T-cell (primary cell): ENCODE measurements at places on chromosomes 1 and 21.

- DNase-seq: no peak
These were observed 60.5 kb upstream of the SIPA1L2 start for GRCh38 chr1:232690285-232690935.

- DNase-seq: no peak
These were observed 605.0 kb upstream of the PKN2 start for GRCh38 chr1:88079036-88079435.

DNA sequence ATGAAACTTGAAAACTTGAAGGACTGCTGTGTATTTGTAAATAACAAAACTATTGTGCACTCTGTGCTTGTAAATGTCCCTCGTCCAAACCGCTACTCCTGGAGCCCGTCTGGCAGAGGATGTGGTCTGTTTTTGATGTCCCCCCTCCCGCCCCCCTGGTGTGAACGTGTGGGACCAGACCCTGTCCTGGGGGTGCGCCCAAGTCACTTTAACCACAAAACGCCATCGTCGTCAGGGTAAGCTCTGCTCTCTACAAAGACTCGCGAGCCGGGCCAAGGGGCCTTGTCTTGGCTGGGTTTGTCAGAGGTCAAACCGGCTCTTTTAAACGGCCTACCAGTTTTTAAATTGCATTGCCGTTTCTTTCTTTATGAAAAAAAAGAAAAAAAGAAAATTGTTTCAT, 87.4 kb upstream of the TMEM51 start:
- DNase-seq: peak; percentile 10

GRCh38 chr1:146012703-146013558, 8.6 kb downstream of the HJV start:
- DNase-seq: no peak

GRCh38 chr1:107748531-107748930, 216.4 kb downstream of the VAV3 start:
- DNase-seq: no peak

DNA sequence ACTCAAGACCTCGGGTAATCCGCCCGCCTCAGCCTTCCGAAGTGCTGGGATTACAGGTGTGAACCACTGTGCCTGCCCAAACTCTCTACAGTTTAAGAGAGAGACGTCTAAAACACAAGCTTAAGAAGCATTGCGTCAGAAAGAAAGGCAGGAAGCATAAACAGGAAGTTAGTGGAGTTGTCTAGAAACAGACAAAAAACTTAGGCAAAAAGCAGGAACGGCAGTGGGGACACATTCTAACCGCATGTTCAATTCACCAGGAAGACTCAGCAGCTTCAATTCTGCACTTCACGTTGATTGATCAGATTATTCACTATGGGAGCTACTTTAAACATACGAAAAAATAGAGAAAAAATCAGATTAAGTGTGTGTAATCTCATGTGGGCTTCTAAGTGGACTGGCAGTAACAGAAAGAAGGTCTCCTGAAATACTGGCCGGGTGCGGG, 7.4 kb downstream of the CFAP74 start:
- DNase-seq: no peak

- no peak for DNase-seq
These were observed 2.3 kb upstream of the CLEC20A start for GRCh38 chr1:178498896-178499675.

- DNase-seq: no peak
These were observed 20.4 kb downstream of the WNT4 start for GRCh38 chr1:22122273-22123070.

GRCh38 chr1:208272311-208272710, 28.1 kb upstream of the PLXNA2 start:
- no peak for DNase-seq
